ENCODE measurements at places on chromosomes 7 and 10. TPM values are rescaled to one million over a fixed set of nuclear protein-coding genes. Genes with fewer than 3 reads are reported as not detected.

The SPRN gene
- not detected for total RNA-seq

The AKR1C8 gene
- total RNA-seq = not detected

DNA sequence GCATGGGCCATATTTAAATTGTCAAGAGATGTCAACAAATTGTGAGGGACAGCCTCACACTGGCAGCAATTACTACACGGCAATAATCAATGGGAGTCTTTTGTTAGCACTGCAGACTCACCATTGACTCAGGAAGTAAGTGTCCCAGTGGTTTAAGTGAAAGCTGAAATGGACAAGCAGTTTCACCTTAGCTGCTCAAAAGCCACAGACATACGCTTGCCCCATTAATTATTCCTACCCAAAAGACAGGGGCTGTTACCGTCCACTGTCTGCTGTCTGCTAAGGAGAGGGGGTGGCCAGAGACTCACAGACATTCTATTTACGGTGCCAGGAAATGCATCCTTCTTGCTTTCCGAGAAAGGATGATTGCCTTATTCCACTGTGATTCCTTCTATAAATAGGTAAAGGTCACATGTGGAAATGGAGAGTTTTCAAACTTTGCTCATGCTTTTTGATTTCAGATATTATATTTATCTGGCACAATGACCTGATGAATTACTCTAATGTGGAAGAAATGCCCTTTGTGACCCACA is 309.7 kb upstream of the NFE2L3 start:
- DNase-seq = no peak

DNA sequence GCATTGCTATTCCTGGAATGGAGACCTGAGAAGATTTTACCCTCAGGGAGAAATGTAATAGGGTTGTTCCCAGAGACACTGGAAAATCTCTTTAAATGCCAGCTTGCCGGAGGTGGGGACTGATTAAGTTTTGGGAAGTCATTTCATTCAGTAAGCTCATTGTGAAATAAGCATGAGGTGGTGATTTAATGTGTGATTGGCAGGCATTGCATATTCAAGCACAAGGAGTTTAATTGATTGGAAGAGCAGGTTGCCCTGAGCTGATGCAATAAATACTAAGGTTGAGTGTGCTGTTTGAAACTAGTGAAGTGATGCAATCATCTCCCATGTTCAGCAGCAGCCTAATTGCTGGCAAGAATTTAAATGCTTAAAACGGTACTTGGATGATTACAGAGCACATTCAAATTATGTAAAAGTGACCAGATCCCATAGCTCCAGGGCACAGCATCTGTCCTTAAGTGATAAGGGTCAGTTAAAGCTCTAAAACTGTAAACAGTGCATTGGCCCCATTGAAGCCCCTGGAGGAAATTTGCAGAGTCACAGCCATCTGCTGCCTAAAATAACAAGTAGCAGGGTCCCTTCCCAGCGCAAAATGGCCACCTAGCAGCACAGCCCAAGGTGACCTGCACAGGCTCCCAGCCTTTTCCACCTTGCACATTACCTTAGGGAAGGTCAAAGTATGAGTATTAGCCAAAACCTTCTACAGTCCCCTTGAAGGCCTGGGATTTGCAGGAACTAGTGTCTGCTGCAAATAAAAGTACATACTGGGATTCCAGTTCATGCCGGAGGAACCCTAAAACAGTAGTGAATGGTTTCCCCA is 92.1 kb downstream of the CCDC71L start:
- DNase-seq = no peak

DNA sequence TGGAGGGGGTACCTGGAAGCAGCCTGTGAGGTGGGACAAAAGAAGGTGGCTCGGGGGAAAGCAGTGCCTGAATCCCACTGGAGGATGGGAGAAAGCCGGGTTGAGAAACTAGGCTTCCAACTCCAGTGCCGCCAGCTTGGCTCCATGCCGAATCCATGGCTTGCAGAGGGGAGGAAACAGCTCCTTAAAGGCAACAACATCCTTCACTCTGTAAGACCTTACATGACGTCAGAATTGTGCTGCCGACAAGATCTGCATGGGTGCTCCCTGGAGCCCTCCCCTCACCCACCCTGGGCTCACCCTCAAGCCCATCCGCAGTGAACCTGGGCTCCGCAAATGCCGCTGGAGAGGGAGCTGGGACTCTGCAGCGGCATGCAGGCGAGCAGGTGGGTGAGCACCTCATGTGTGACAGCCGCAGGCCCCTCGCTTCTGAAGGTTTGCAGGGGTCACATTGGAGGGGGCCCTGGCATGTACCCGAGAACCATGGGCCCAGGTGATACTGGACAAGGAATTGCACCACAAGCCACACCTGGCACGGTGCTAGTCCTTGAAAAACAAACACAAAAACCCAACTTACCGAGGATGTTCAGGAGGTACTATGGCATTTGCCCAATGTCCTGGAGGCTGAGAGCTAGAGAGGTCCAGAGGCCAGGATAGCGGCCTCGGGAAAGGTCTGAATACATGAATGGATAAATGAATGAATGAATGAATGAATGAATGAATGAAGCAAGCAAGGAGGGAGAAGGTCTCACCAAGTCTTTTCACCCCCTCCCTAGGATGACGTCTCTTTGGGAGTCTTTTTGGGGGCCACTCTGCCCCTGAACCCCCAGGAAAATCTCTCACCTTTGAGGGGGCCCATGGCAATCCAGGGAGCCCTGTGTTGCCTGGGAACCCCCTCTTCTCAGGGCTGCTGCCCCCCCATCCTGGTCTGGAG is 238.6 kb upstream of the SHH start:
- no peak for DNase-seq

DNA sequence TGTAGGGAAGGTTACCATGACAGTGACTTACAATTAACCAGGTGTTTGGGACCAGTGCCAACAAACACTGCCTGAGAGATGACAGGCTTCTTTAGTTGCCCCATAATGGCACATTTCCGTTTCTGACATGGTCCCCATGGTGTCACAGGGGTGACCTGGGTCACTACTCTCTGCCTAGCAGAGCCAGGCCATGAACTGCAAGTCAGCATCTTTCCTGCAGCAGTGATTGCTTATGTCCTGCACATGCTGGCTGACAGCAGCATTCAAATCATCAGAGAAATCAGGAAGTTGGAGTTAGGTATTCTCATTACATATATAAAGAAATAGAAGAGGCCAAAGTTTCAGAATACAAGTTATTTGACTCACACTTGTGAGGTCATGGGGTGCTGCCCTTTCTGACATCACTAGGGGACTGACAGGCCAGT is 47.1 kb upstream of the ZNRF2 start:
- DNase-seq = no peak

GRCh38 chr10:6228010-6228511 is 25.3 kb downstream of the PFKFB3 start:
- DNase-seq = no peak

- no peak for DNase-seq
Observed at GRCh38 chr7:50355817-50356178, 51.3 kb downstream of the IKZF1 start.

DNA sequence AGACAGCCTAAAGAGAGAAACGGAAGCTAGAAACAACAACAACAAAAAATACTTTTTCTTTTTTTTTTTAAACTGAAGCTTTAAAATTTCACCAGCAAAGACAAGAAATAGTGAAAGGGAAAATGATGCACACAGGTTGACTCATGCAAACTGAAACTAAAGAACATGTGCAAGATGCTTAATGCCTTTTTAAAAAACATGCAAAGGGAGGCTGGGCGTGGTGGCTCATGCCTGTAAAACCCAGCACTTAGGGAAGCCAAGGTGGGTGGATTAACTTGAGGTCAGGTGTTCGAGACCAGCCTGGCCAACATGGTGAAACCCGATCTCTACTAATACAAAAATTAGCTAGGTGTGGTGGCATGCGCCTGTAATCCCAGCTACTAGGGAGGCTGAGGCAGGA is 15.1 kb upstream of the CUBN start:
- DNase-seq = no peak

- no peak for DNase-seq
Observed at GRCh38 chr10:36332926-36333325, 690.8 kb upstream of the FZD8 start.

GRCh38 chr7:362402-363096 is 72.6 kb downstream of the FOXL3 start:
- peak; percentile 51 for DNase-seq

All from Right ventricle myocardium superior (tissue), 1 donor.